Cerebellum (tissue), 4 donors: ENCODE measurements at places on chromosomes 6 and 20. TPM values are rescaled to one million over a fixed set of nuclear protein-coding genes. Genes with fewer than 3 reads are reported as not detected.

DNA sequence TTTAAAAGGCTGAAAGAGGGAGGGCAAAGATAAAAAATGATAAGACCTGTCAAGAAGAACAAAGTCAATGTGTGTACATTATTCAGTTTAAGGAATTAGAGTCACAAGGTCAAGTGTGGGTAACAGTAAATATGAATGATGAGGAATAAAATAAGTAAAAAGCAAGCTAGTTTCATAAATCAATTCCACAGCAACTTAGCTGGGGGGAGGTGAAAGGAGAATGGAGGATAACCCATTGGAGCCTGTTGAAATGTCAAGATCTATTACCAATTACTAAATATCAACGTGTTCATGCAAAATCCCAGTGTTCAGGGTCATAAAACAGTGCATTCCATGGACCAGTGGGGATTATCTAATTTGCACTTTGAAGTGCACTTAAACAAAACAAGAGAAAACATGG, 242.9 kb downstream of the TBX18 start:
- DNase-seq: no peak

DNA sequence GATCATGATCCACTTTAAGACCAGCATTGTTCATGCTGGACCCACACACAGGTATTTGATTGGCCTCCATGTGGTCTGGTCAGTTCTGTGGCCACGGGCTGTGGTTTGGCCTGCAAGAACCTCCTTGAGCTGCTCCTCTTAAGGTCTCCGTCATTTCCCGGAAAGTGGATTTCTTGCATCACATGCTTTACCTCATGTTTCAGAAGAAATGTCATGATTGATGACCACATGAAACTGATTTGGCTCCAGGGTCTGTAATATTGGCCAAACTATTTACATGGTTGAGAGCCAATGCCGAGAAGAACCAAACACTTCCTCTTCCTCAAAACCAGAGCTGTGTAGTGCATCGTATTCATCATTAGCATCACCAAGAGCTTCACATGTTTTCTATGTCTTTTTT, 13.2 kb upstream of the RSPH3 start:
- DNase-seq: no peak

DNA sequence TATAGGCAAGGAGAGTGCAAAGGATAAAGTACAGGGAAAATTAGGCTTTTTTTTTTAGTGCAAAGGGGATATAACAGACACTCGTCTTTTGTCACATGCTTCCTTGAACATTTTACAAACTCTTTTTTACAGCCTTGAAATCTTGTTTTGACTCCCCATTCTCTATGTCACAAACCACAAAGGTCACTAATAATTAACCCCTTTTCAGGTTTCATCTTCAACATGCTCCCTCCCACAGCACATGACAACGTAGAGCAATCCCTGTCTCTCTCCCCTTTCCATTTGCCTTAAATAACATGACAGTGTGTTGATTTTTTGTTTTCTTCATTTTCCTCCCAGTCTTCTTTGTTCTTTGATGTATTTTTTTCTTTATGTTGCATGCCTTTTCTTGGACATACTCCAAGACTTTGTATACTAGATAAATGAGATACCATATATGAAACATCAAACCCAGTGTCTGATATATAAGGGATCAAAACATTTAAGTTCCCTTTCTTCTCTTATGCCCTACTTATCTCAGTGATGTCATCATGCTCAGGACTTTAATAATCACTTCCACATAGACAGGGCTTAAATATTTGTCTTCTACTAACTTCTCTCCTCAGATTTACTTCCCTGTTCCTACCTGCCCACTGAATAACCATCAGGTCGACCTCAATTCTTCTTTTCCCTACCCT, 378.7 kb upstream of the HSF2 start:
- DNase-seq: no peak

- no peak for DNase-seq
Measured at GRCh38 chr6:136037876-136038460, 186.5 kb downstream of the PDE7B start.

DNA sequence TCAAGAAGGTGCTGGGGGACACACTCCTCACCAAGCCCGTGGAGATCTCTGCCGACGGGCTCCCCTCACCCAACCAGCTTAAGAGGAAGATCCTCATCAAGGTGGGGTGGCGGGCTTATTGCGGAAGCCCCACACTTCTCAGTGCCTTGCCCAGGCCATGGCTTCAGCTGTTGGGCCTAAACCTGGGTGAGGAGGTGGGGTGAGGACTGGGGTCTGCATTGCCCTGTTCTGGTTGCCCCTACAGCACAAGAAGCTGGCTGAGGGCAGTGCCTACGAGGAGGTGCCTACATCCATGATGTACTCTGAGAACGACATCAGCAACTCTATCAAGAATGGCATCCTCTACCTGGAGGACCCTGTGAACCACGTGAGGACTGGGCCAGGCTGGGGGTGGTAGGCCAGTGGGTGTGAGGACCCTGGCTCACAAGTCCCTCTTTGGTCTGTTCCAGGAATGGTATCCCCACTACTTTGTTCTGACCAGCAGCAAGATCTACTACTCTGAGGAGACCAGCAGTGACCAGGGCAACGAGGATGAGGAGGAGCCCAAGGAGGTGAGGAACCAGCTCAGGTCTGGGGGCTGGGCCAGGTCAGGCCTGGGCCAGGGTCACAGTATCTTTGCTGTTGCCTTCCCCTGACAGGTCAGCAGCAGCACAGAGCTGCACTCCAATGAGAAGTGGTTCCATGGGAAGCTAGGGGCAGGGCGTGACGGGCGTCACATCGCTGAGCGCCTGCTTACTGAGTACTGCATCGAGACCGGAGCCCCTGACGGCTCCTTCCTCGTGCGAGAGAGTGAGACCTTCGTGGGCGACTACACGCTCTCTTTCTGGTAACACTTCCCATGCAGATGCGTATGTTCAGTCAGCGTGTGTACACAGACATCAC, 27.9 kb downstream of the PLCG1 start:
- DNase-seq: no peak

DNA sequence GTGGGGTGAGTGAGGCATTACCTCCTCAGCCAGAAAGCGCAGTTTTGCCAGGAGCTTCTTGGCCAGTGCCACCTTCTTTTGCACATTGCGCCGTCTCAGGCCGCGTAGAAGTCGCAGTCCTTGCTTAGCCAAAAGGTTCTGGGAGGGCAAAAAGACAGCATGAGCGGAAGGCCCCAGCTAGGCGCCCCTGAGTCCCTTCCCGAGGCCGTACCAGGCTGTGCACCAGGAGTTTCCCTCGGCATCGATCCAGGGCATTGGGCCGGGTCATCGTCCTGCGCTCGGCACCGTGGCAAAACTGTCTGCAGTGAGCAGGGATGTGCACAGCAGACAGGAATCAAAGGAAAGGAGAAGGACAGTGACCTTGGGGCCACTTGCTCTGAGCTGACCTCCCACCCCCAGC, 20.2 kb upstream of the SPAG4 start:
- DNase-seq: no peak

DNA sequence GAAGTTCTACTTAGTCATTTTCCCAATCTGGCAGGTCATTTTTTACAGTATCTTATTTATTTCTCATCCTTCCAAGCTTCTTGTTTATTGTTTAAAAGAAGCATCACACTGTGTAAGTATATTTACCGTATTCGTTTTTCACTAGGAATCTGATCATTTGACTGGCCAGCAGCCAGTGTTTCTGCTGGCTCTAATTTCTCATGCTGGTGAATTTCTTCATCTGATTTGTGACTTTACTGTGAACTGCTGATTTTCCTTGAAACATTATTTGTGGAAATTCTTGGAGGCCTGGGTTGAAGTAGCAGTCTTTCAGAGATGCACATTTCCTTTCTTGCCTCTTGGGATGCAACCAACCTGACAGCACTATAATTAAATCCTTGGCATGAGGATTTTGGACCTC, 65.9 kb downstream of the PREP start:
- DNase-seq: no peak

- no peak for DNase-seq
Measured at GRCh38 chr6:35642471-35643161, 46.1 kb downstream of the FKBP5 start.

- no peak for DNase-seq
Measured at GRCh38 chr6:137495703-137496336, 1.6 kb upstream of the OLIG3 start.

DNA sequence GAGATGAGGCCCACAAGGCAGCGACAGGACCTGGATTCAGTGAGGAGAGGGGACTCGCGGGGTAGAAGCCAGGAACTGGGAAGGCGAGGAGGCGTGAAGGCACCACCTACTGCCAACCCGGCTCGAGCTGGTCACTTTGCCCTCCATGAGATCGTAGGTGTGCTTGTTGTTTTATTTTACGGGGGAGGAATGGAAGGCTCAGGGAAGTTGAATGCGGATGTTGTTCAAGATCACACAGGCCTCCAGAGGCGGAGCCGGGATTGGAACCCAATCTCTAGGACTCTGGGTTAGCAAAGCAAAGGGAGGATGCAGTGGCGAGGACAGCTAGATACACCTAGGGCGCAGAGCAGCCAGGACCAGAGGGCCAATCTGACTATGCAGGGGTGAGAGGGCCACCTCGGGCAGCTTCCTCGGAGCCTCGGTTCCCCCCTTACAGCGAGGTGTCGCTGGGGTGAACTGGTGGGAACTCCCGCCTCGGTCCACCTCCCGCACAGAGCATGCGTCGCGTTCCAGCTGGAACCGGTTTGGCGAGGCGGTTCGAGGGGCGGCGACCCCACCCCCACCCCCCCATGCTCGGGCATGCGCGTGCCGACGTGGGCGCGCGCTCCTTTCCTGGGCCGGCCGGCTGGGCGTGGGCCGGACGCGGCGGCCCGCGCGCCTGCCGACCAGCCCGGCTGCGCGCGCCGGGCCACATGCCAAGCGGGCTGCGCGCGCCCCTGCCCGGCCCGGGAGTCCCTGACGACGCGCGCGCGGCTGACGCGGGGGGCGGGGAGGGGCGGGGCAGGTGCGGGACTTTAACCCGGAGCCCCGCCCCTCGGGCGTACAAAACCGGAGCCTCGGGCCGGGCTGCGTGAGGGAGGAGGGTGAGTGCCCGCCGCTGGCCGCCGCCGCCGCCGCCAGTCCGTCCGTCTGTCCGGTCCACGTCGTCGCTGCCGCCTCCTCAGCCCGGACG, 80.4 kb upstream of the MYL9 start:
- peak; percentile 97 for DNase-seq

DNA sequence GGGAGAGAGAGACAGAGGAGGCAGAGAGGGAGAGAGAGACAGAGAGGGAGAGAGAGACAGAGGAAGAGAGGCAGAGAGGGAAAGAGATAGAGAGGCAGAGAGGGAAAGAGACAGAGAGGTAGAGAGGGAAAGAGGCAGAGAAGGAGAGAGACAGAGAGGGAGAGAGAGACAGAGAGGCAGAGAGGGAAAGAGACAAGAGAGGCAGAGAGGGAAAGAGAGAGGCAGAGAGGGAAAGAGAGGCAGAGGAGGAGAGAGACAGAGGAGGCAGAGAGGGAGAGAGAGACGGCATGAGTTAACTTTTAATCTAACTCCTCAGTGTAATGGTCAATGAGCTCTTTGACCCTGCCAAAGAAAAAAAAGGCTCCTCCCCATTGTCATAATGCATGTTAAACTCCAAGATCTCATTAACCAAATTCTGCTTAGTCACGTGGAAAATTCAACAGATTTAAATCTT, 7.1 kb downstream of the ELOVL2 start:
- DNase-seq: no peak

- DNase-seq: no peak
Measured at GRCh38 chr6:20444786-20445271, 43.1 kb downstream of the E2F3 start.

DNA sequence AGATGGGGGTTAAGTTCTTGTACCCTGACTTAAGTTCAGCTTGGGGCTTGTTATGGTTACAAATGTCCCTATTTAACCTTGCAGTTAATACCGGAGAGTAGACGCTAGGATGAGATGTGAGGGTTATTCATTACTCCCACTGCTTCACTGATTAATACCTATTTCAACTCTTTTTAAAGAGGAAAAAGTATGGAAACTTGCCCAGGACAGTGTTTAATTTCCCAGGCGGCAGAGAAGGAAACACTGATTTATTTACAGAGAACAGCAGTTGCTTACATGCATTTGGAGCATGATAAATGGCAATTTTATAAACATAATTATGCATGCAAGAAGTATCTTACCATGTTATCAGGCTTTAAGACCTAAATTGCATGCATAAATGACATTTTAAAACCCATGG, 137.7 kb downstream of the RCAN2 start:
- DNase-seq: no peak

DNA sequence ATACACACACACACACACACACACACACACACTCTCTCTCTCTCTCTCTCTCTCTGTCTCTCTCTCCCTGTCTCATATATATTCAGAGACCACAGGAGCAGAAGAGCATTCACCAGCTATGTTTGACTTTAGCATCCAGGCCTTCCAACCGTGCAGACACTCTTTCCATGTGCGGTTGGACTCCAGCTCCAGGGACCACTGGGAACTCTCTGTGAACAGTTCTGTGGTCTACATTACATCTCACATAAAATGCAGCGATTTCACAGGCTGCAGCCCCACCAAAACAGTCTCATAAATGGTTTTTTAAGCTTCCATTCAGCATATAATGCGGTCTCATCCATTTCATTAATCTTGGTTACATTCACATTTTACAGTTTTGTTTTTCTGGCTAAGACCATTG, 508.4 kb upstream of the SULF2 start:
- DNase-seq: no peak

DNA sequence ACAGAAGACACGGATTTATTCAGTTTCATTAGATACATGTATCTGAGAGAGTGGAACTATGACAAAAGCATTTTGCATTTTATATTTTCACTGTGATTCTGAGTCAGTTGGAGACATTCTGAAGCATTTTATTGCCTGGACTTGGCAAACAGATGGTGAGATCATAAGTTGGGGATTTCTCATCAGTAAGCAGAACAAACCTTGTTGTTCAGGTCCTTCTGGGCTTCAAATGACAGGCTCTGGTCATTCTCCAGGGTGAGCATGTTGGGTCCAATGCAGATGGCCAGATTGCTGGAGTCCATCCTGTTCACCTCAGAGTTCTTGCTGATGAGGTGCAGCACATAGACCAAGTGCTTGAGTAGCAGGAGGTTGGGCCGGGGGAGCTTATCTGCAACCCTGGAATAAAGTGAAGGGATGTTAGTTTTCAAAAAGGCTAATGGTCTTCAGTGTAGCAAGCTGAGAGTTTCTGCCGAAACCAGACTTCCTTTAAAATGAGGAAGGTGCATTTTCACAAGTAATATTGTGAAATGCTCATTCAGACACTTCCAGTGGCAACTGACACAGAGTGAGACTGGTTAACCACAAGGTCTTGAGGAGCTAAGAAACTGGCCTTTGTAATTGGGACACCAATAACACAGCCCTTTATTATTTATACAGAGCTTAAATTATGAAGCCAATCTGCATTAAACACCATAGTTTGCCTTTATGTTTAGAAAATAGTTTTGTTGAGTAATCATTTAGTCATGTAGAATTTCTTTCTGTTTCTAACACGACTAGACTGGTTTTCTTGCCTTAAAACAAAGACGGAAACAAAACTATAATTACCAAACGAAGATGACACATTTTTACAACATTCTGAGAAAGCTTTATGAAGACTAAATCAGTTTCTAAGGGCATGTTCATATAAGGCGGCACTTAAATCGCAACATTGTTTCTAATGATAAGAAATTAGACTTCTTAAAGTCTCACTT, 5.6 kb downstream of the TAGAP start:
- peak; percentile 48 for DNase-seq

- DNase-seq: no peak
Measured at GRCh38 chr20:43903953-43904826, 10.5 kb upstream of the TOX2 start.

GRCh38 chr20:47498606-47499005, 3.1 kb upstream of the NCOA3 start:
- DNase-seq: no peak

GRIK2 gene
- 321 TPM for total RNA-seq

ROS1 gene
- not detected for total RNA-seq

NRSN2 gene
- total RNA-seq: 21.0 TPM

ULBP1 gene
- total RNA-seq: 0.82 TPM

TGM3 gene
- total RNA-seq: 0.27 TPM

TNFAIP3 gene
- 1.6 TPM for total RNA-seq

BPIFB2 gene
- not detected for total RNA-seq

COL11A2 gene
- total RNA-seq: 1.9 TPM
